Thoracic aorta (tissue), 2 donors: ENCODE measurements at places on chromosomes 13 and 19. TPM values are rescaled to one million over a fixed set of nuclear protein-coding genes. Genes with fewer than 3 reads are reported as not detected.

Gene RUBCNL
- total RNA-seq = 7.3 TPM

Gene MIA
- total RNA-seq = not detected

Gene TRPM4
- total RNA-seq = 48.3 TPM

Gene NBEA
- 7.7 TPM for total RNA-seq

Gene DCT
- total RNA-seq = not detected

Gene ZNF560
- total RNA-seq = not detected

Gene ZNF471
- 6.2 TPM for total RNA-seq

Gene KLF2
- total RNA-seq = 34.9 TPM

Gene KCNK6
- total RNA-seq = 34.3 TPM

Gene ZNF556
- total RNA-seq = not detected

Gene CACNG8
- not detected for total RNA-seq

DNA sequence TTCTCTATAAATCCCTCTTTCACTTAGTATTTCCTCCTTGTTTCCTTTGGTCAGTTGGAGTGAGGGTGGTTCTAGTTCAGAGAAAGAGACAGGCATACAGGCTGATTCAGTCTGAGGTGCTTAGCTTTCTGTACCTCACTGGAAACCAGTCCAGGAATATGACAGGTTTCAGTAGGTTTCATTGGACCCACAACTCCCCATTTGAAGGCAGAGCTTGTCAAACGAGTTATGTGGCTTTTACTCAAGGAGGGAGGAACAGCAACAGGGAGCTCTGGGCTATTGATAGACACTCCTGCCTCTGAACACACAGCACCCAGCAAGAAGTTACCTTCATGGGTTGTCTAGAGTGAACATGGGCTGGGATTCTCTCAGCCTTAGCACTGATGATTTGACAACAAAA lies 14.5 kb downstream of the ACTN4 start:
- no peak for DNase-seq

GRCh38 chr19:15702534-15702930 lies 25.3 kb upstream of the OR10H2 start:
- DNase-seq = no peak

GRCh38 chr13:31046711-31047279 lies 114.3 kb downstream of the TEX26 start:
- DNase-seq = no peak

GRCh38 chr13:28819046-28819730 lies 951 bp upstream of the MTUS2 start:
- no peak for DNase-seq

- DNase-seq = peak; percentile 84
These were observed 53.3 kb downstream of the RFX2 start for GRCh38 chr19:6056801-6057650.

DNA sequence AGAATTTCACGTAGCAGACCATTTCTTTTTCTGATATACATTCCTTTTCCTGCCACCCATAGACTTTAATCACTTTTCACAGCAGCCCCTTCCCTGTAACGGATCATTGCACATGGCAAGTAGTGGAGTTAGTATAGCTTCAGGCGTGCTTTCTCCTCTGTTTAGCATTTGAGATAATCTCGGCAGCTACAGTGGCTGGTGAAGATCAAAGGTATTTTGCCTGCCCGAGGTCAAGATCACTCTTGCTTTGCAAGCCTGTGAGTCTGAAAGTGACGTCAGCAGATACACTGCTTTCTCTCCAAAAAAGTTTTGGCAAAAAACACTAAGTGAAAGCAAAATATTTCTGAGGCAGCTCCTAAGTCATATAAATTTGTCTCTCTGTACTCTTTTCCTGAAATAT lies 260.0 kb downstream of the NDFIP2 start:
- no peak for DNase-seq

- no peak for DNase-seq
These were observed 6.3 kb downstream of the ARGLU1 start for GRCh38 chr13:106561551-106562170.

GRCh38 chr19:10299545-10300458 lies 9.8 kb downstream of the ZGLP1 start:
- DNase-seq = no peak

GRCh38 chr13:41434831-41435520 lies 22.4 kb upstream of the RGCC start:
- no peak for DNase-seq

GRCh38 chr13:89029062-89029461 lies 1357.9 kb downstream of the SLITRK5 start:
- DNase-seq = no peak

DNA sequence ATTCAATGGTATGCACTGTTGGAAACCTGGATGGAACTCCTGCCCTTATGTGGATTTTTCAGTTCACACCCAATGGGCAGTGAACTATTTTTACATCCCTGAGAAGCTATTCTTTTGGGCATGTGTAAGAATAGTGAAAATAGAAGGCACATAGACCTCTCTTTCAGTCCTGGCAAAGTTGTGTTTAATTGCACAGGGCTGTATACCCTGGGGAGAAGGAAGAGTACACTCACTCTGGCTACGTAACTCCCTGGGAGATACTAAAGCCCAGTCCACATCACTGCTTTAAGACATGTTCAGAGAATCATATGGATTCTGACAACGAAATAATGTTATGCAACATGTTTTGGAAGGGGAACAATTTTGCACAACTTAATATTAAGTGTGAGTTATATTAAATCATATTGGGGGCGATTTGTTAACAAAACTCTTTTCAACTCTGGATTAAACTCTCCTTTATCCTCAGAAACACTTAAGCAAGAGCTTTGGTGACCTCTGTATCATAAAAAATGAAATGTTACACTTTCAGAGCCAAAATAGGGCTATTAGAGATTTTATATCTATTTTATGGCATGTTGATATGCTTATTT lies 166.1 kb downstream of the DCT start:
- DNase-seq = no peak
